ENCODE measurements at places on chromosomes 12 and 14. TPM values are rescaled to one million over a fixed set of nuclear protein-coding genes. Genes with fewer than 3 reads are reported as not detected.

Gene RAPGEF3
- 34.8 TPM for total RNA-seq

Gene CRIP1
- total RNA-seq = 65.9 TPM

Gene KCNK13
- total RNA-seq = 1.9 TPM

Gene PGF
- 4.2 TPM for total RNA-seq

Gene BAZ1A
- total RNA-seq = 4.5 TPM

Data from left ventricle myocardium inferior (tissue), 1 donor.